ENCODE measurements at places on chromosomes 5 and 9.

DNA sequence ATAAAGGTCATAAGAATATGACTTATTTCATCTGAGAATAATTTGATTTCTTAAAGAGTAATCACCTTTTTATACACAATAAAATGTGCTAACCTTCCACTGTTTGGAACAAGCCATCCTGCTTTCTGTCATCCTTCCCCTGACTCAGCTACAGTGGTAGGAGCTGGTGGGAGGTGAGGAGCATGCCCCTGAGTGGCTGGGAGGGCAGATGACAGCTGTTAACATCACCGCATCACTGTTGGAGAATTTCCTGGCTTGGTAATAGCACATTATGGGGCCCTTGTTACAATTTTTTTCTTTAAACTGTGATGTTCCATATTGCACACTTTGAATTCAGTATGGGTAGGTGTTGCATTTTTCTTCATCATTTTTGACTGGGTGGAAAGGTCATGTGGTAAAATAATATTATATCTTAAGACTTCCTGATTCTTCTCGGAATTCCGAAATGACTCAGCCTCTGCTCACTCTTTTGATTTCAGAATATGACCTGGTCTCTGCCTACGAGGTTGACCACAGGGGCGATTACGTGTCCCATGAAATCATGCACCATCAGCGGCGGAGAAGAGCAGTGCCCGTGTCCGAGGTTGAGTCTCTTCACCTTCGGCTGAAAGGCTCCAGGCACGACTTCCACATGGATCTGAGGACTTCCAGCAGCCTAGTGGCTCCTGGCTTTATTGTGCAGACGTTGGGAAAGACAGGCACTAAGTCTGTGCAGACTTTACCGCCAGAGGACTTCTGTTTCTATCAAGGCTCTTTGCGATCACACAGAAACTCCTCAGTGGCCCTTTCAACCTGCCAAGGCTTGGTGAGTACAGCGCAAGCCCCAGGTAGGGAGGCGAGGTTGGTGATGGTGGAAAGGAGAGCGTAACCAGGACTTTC is 5.8 kb downstream of the ADAMTS16 start:
- no peak for DNase-seq

DNA sequence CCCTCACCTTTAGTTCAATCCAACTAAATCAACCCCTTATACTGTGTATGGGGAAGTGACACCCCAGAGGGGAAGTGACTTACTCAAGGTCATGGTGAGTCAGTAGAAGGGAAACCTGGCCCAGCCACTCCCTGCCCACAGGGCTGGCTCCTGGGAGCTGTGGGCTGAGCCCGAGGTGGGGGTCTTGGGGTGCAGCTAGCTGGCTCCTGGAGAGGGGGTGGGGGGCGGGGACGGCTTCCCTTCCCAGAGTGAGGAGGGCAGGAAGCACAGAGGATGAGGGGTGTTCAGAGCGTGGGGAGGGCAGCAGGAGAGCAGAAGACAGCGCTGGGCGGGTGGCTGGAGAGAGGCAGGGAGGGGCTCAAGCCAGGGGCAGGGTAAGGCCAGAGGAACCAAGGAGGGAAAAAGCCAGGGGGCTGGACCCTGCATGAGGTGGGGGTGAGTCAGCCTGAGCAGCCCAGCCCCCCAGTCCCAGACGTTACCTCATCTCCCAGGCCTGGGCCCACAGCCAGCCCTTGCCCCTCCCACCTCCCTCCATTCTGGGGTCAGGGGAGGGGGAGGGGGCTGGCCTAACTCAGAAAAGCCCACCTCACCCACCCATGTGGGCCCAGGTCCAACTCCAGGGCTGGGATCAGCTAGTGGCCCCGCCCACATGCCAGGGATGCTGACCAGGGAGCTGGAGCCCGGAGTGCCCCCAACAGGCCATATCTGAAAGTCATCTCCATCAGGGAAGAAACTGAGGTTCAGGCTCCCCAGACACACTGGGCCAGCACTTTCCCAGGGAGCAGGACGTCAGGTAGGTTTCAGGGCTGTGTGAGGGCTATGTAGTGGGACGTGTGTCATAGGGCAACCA is 2.8 kb downstream of the PDLIM7 start:
- peak; percentile 43 for DNase-seq

DNA sequence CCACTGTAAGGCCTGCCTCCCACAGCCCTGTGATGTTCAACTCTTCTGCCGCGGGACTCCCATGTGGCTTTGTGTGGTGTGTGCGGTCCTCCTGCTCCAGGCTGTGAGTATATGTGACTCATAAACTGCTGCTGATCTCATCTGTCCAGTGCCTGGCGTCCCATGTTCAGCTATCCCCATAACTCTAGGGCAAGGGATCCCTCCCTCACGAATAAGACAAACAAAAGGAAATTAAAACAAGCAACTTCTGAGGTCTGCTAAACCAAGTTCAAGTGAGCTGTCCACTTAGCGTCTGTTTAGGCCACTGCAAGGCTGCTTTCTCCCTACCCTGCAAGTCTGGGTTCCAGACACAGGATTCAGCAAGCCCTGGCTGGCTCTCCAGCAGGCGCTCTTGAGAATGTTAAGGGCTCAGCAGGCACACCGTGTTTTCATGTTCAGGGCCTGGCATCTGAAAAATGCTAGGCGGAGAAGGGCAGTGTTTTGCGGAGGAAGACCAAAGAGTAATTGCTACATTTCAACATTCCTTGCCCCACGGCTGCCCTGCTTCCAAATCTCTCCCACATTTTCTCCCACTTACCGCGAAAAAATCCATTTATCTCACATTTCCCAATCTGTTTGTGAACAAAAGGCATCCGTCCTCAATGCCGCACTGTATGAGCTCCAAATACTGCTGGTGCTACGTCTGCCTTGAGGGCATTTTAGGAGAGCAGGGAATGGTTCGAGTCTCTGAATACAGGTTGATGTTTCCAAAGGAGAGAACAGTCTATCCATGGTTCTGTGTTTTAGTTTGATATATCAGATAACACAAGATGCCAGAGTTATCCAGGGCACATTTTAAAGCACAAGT is 280.2 kb downstream of the SEMA5A start:
- no peak for DNase-seq

- no peak for DNase-seq
Measured at GRCh38 chr9:19926774-19927173, 137.9 kb upstream of the SLC24A2 start.

DNA sequence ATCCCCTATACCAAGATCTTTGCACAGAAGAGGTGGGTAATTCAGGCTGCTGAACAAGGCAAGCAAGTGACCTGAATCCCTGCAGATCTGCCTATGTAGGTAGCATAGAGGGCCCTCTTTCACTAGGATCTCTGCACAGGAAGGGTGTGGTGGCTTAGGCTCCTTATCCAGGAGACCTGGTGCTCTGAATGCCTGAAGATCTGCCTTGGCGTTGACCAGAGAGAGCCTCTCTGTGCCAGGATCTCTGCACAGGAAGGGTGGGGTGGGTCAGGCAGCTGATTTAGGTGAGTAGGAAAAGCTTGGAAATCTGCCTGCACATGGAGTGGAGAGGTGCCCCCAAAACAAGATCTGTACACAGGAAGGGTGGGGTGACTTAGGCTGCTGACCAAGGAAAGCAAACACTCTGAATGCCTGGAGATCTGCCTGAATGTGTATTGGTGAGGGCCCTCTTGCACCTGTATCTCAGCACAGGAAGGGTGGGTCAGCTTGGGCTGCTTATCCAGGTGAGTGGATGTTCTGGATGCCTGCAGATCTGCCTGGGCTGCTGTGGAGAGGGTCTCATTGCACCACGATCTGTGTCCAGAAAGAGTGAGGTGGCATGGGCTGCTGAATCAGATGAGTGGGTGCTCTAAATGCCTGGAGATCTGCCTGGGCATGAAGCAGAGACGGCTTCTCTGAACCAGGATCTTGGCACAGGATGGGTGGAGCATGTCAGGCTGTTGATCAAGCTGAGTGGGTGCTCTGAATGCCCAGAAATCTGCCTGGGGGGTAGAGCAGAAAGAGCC is 365.9 kb downstream of the DMAC1 start:
- DNase-seq: no peak

GRCh38 chr5:172897481-172898217 is 61.6 kb upstream of the RPL26L1 start:
- DNase-seq: no peak

DNA sequence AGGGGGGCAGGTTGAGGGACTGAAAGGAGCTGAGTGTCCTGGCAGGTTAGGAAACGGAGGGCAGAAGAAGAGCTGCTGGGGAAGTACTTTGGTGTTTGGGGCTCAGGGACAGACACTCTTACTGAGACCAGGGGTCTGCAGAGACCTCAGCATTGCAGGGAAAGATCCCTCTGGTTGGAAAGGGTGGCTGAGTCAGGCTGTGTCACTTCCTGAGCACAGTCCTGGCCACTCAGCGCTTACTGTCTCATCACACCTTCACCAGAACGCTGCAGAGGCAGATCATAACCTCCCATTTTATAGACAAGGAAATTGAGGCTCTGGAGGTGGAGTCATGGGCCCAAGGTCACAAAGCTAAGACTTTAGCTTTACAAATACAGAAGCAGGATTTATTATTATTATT is 54.3 kb downstream of the LMX1B start:
- no peak for DNase-seq

DNA sequence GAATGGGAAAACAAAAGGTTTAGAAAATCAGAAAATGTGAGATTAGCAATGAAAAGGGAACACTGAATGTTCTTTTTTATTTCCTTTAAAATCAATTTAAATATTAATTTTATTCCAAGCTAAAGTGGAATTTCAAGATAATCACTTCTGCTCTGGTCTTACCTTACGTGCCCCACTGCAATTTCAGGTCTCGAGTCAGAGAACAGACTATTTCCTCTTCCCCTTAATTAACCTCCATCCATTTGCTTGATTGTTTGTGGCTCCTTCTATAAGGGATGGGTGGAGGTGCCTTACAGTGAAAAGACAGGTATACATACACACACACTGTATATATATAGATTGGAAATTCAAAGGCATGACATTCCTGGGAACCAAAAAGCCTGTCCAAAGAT is 137.1 kb downstream of the SUSD1 start:
- no peak for DNase-seq

DNA sequence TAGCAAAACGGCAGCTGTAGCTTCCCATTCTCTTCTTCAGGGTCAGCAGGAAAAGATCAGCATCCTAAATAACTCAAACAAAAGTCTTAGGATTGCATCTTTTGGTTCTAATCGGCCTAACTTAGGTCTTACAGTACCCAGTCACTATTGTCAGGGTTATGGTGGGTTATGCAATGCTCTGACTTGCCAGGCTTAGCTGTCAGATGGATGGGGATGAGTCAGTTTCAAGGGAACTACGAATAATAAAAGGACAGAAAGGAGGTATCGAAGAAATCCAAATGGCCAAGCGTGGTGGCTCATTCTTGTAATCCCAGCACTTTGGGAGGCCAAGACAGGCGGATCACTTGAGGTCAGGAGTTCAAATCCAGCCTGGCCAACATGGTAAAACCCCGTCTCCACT is 46.5 kb downstream of the PPP1R2B start:
- no peak for DNase-seq

Data from CD4-positive, alpha-beta T cell treated with Interleukin-17A for 4 hours (primary cell).